Natural killer cell (primary cell): ENCODE measurements at places on chromosomes 4 and X. TPM values are rescaled to one million over a fixed set of nuclear protein-coding genes. Genes with fewer than 3 reads are reported as not detected.

FRG2 gene
- not detected for total RNA-seq

MTTP gene
- total RNA-seq: not detected

MSANTD1 gene
- 0.54 TPM for total RNA-seq

RCHY1 gene
- 52.4 TPM for total RNA-seq

SSX3 gene
- not detected for total RNA-seq

ZNF185 gene
- 12.4 TPM for total RNA-seq

CT45A7 gene
- total RNA-seq: not detected

SSX4 gene
- total RNA-seq: not detected

FAM53A gene
- total RNA-seq: 2.3 TPM

TENM3 gene
- total RNA-seq: not detected

TXK gene
- 338 TPM for total RNA-seq

WDR13 gene
- 60.2 TPM for total RNA-seq

ARHGEF9 gene
- total RNA-seq: 69.1 TPM

SPANXN4 gene
- not detected for total RNA-seq

TCEAL7 gene
- total RNA-seq: not detected
